Daoy (cell line): ENCODE measurements at places on chromosomes 11 and 22.
A peak's percentile ranks its signal among the peaks of the same experiment; 100 is the strongest.

DNA sequence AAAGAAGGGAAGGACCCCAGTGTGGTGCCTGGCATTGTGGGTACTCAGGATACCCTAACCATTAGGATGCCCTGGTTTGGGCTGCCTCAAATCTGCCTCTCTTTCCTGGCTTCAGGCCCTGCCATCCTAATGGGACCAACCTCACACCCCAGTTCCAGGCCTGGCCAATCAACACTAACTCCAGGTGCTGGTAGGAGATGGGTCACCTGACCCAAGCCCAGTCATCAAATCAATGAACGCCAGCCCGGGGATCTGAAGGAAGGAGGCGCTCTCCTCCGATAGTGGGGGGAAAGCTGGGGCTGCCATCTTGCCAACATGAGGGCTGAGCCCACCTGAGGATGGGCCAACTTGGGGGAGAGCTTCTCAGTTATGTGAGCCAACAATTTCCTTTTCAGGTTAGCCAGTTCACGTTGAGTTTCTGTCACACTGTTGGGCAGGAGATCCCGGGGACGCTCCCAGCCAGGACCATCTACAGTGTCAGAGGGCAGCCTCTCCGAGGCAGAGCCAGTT is 12.7 kb downstream of the MFNG start:
- no peak for DNase-seq

- DNase-seq = peak; percentile 53
Measured at GRCh38 chr22:37639070-37639760, at the start of gene SH3BP1. TSS of gene SH3BP1 (plus strand) at chr22:37639669. CDS start at chr22:37639788, 119 bp downstream.

- peak; percentile 6 for DNase-seq
Measured at GRCh38 chr11:43376594-43376993, 17.9 kb downstream of the TTC17 start.

DNA sequence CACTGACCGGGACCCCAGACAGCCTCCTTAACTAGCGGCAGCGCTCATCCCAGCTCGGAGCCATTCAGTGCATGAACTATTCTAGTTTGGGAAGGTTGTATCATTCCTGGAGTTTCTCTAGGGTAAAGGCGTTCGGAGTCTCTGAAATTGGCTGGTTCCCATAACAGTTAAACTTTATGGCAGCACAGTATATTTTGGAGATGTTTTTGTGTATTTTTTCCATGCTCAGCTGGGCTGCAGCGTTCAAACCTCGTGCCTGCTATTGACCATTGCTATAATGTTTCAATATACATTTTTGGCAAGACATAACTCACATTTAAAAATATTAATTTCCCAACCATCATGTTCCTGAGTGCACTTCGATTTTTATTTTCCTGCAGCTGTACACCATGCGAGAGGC is 169.7 kb downstream of the ST3GAL4 start:
- no peak for DNase-seq

DNA sequence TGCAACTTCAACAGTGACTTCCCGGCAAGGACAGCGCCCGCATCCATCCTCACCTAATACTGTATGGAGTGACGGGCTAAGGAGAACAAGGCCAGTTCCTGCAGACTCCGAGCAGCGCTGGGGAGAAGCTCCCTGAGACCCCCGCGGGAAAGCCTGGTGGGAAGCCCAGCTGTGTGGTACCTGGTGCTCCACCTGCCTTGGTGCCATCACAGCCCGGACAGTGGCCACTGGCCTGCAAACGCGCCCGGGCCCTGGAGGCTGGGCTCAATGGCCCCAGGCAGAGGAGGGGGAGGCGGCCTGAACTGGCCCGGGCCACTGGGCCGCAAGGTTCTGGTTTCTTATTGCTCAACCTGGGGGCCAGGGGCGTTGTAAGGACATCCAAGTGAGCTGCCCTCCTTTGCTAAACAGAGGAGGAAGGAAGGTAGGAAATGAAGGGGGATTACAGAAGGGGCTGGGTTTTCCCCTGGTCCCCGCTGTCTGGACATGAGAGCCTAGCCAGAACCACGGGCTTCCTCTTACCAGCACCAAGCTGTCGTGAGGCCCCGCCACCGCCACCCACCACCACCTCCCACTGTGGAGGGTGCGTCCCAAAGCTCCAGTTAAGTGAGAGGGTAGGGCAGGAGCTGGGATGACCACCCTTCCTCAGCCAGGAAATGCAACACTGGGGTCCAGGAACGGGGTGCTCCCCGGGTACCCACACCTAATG is 8.5 kb upstream of the CDC42BPG start:
- no peak for DNase-seq

DNA sequence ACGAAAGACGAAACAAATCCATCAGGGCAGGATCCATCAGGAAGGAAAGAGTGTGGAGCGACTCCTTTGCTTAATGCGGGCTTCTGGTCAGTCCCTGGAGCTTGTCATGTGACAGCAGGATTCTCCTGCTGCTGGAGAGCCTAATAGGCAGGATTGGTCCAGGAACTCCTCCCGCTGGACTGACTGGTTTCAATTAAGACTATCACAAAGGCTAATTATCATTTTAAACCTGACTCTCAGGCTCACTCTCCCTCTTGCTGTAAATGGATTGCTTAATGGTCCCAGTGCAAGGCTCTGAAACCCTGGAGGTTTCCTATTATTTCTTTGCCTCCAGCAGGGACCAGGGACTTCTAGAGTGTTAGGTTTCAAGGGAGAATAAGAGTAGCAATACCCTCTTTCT is 493.8 kb downstream of the NTM start:
- no peak for DNase-seq

GRCh38 chr11:90330632-90331031 is 107.8 kb upstream of the CHORDC1 start:
- DNase-seq = no peak

- DNase-seq = peak; percentile 75
Measured at GRCh38 chr22:36546092-36546804, 17.3 kb upstream of the EIF3D start.

GRCh38 chr11:1460986-1461825 is 25.4 kb downstream of the MOB2 start:
- peak; percentile 45 for DNase-seq

DNA sequence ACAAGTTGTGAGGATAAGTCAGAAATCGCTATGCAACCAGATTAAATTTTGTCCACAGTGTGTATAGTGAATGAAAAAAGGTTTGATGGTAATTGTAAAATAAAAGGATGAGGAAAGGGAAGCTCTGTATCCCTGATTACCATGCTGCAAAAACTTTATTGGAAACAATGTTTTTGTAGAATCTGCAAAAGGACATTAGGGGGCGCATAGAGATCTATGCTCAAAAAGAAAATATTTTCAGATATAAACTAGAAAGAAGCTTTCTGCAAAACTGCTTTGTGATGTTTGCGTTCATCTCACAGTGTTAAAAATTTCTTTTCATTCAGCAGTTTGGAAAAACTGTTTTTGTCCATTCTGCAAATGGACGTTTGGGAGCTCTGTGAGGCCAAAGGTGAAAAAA is 390.5 kb downstream of the OR4C45 start:
- DNase-seq = no peak

- DNase-seq = no peak
Measured at GRCh38 chr11:71199226-71199820, 53.1 kb downstream of the SHANK2 start.
